ENCODE measurements at places on chromosomes 6 and 20. TPM values are rescaled to one million over a fixed set of nuclear protein-coding genes. Genes with fewer than 3 reads are reported as not detected.
A peak's percentile ranks its signal among the peaks of the same experiment; 100 is the strongest.

DNA sequence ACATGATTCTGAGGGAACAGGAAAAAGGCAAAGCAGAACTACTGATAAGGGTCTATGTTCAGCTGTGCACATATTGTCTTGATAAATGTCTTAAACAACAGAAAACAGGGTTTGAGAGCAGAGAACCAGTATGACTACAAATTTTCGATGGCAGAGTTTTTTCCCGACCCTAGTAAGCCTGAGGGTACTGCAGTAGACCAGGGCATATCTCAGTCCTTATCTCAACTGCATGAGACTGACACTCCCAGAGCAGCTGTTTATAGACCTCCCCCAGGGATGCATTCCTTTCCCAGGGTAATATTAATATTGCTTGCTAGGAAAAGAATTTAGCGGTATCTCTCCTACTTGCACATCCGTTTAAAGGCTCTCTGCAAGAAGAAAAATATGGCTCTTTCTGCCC lies 1176.8 kb upstream of the ADGRB3 start:
- DNase-seq: no peak
- no peak overlapping the region for H3K27ac ChIP-seq
- no peaks in the 10 kb centered on the region for H3K27me3 ChIP-seq
- H3K4me3 ChIP-seq: no peak overlapping the region
- no peaks in the 10 kb centered on the region for H3K4me1 ChIP-seq

The DEF6 gene
- 108 TPM for total RNA-seq

The DOK5 gene
- 0.99 TPM for total RNA-seq

GRCh38 chr6:39870950-39871349 lies 63.3 kb downstream of the MOCS1 start:
- H3K27me3 ChIP-seq: peaks cover 18% of the 10 kb centered on the region
- no peak overlapping the region for H3K27ac ChIP-seq

The ENPP5 gene
- total RNA-seq: 0.43 TPM

DNA sequence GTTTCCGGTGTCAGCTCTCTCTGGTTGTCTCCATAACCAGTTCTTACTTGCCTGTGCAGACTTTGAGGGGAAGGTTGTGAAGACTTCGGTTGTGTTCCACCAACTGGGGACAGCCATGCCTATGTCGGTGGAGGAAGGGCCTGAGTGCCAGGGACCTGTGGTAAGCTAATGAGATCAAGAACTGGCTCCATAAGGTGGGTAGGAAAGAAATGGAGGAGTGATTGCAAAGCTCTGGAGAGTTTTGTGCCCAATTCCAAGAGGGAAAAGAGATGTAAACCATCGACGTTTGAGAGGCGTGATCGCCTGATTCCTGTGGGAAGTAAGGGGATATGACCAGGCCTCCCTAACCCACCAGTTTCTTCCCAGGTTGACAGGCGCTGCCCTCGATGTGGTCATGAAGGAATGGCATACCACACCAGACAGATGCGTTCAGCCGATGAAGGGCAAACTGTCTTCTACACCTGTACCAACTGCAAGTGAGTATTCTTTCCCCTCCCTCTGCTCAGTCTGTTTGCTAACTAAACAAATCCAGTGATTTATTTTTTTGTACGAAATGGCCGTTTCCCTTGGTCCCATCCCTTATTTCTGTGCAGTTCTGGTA lies 893 bp downstream of the POLR1H start:
- H3K27me3 ChIP-seq: no peaks in the 10 kb centered on the region
- H3K4me1 ChIP-seq: peaks cover 32% of the 10 kb centered on the region
- peak overlapping the region; percentile 94 for H3K27ac ChIP-seq
- peaks cover 10% of the 10 kb centered on the region for H3K36me3 ChIP-seq
- H3K4me3 ChIP-seq: peak overlapping the region; percentile 94

Measured in activated T-cell treated with anti-CD3 and anti-CD28 coated beads, Interleukin-2, amount 50 U/mL, for 72 hours (primary cell).